Endothelial cell of umbilical vein (primary cell): ENCODE measurements at places on chromosomes 16 and 17.

DNA sequence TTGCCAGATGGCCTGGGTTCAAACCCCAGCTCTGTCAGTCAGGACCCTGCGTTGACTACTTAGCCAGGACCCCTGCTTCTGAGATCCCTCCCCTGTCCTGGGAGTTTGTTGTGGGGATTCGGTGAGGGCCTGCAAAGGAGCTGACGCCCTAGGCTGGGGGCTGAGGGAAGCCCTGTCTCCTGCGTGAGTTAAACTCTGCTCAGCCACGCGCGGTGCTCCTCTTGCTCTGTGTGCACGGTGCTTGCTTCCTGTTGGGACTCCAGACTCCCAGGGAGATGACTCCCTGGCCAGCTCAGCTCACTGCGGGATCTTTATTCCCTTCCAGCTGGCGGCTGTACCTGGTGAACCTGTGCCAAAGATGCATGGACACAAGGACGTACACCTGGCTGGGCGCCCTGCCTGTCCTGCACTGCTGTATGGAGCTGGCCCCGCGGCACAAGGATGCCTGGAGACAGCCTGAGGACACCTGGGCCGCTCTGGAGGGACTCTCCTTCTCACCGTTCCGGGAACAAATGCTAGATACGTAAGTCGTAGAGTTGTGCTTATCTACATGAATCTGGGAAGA lies 37.4 kb downstream of the RNF213 start:
- no peak for DNase-seq

- DNase-seq: no peak
These were observed 206.0 kb upstream of the CHMP6 start for GRCh38 chr17:80785477-80786178.

DNA sequence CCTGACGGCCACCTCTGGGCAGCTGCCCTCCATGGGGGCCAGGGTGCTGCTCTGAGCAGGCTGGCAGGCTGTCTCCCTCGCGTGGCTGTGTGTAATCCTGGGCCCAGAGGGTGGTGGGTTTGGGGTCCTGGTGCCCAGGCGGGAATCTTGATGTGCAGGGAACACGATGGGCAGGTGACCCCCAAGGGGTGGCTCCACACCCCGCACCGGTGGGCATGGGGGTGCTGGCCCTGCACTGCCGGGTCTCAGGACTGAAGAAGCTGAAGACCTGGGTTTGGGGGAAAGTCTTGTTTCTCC lies 8.6 kb downstream of the CHMP6 start:
- DNase-seq: no peak

DNA sequence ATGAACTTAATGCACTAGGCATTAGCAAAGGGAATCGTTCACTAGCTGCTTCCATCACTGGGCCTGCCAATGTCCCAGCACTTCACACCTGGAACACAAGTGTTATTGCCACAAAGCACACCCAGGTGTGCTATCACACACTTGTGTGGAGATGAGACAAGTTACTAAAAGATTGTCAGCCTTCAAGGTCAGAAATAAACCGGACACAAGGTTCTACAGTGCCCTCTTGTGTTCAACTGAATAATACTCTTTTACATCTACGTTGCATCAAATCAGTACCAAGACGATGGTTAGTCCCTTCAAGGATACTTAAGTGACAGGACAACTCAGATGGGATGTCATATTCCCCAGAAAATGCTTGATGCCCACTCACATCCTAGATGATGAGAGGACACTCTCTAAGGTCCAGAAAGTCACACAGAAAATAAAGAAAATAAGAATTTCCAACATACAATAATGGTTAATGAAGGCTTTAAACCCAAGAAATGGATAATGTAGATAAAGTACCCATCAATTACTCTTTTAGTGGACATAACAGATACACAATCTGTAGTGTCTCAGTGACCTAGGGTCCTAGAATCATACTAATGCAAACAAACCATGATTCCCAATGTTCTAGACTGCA lies 16.4 kb upstream of the GLG1 start:
- DNase-seq: peak; percentile 73

DNA sequence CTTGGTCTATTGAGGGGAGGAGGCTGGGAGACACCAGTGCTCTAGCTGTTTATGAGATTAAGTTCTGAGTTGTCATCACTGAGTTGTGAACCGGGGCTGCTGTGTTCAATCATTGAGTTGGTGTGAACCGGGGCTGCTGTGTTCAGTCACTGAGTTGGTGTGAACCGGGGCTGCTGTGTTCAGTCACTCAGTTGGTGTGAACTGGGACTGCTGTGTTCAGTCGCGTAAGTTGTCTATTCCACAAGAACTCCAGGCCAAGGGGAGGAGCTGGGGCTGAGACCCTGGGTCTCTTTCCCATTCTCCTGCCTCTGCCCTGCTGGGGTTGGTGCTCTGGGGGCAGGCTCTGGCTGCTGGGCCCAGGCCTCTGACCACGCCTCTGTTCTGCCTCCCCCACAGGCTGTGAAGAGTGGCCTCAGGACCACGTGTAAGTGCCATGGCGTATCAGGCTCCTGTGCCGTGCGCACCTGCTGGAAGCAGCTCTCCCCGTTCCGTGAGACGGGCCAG lies 24.5 kb downstream of the WNT9B start:
- no peak for DNase-seq

GRCh38 chr16:84739349-84740124 lies 39.7 kb downstream of the USP10 start:
- DNase-seq: no peak

- DNase-seq: no peak
These were observed 16.2 kb downstream of the LUC7L start for GRCh38 chr16:212999-213398.

DNA sequence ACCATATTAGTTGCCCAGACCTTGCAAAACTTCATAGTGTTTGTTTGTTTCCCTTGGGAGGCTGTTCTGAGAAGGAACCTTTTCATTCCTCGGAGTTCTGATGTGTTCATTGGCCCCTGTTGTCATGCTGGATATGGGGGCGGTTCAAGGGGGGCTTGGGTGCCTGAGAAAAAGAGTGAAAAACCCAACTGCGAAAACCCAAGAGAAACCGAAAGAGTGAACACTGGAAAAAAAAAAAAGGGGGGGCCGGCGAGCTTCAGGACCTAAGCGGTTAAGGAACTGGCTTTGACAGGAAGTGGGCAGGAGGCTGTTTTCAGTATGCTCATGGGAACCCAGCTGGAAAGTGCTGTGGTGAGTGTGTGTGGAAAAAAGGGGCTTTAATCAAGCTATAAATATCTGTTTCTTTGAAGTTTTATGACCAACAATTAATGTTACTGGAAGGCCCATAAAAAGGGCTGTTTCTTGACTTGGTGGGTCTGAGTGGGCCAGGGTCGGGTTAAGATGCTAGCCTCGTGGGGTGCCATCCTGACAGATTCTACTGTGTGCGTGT lies 510.7 kb downstream of the MAF start:
- no peak for DNase-seq

GRCh38 chr17:41131979-41132378 lies 8.0 kb upstream of the KRTAP4-12 start:
- DNase-seq: no peak

- no peak for DNase-seq
These were observed 61.4 kb upstream of the IRX3 start for GRCh38 chr16:54347961-54348360.

DNA sequence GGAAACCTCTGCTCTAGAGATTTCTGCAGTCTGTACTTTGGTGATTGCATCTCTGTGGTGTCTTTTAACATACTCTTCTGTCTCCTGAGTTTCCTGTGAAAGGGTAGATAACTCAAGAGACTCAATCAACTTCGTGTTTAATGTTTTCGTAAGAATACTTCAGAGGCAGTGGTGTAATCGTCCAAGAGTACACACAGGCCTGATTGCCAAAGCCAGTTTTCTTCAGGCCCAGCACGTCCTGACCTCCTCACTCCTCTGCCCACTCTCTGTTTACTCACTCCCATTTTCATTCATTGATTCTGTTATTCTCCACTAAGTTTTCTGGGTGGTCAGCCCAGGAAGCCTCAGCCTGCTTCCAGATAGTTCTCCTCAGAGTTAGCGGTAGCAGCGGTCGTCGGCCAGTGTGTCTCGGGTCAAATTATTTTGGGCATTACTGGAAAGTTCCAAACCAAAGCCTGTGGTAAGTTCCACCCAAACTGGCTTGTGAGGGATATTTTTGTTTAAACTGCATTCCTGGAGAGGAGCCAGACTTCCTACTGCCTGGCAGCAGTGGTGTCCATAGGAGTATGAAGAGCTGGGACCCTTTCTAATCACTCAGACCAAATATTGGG lies 293.2 kb downstream of the WWOX start:
- no peak for DNase-seq

- DNase-seq: no peak
These were observed 21.0 kb downstream of the ACE start for GRCh38 chr17:63497708-63498483.

DNA sequence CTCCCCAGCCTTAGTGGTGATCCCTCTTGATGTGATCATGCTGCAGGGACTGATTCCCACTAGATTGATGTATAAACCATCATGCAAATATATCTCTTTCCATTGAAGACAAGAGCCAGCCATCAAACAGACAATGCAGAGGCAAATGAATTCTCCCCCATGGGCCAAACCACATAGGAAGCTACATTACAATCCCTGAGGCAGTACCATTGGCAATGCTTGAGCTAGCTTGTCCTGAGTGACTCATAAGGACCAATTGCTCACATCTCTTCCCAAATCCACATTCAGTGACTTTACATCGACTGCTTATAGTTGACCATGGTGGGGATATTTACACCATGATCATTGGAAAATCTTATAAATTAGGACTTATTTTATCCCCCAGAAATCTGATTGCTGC lies 242.2 kb downstream of the SHISA9 start:
- no peak for DNase-seq

GRCh38 chr16:58658796-58659211 lies 25.8 kb downstream of the SLC38A7 start:
- no peak for DNase-seq

GRCh38 chr16:85250609-85251223 lies 138.4 kb upstream of the CIBAR2 start:
- DNase-seq: no peak

DNA sequence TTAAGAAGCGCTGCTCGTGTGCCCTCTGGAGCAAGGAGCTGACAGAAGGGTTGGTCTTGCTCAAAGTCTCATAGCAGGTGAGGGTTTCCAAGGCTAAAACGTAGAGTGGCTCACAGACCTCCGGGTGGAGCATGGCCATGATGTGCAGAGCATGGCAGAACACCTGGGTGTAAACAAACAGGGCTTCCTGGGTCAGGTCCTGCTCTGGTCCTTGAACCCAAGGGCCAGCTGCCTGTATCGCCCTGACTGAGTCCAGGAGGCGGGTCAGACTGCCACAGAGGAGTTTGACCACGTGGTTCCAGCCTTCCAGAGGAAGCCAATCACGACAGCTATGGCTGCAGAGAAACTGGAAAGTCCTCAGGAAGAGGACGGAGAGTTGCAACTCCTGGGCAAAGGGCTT lies 7.1 kb downstream of the GEMIN4 start:
- DNase-seq: no peak

DNA sequence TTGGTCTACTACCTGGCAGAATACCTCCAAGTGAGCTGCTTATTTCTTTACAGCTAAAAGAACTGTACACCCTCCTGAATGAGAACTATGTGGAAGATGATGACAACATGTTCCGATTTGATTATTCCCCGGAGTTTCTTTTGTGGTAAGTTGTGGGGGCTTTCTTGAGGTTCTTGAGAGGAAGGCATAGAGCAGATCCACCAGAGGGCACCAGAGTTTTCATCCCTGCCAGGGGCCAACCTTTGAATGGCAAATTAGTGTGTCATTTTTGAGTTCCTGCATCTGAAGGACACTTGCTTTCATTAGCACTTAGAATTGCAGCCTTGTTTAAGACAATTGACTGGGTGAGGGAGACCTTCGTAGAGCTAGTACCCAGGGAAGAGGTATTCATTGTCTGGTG lies 35.0 kb downstream of the NMT1 start:
- DNase-seq: peak; percentile 49

GRCh38 chr17:37017404-37017803 lies 68.7 kb downstream of the AATF start:
- no peak for DNase-seq

GRCh38 chr17:34423978-34424813 lies 61.2 kb upstream of the CCL1 start:
- no peak for DNase-seq

GRCh38 chr16:10965440-10966061 lies 21.2 kb downstream of the CLEC16A start:
- no peak for DNase-seq

DNA sequence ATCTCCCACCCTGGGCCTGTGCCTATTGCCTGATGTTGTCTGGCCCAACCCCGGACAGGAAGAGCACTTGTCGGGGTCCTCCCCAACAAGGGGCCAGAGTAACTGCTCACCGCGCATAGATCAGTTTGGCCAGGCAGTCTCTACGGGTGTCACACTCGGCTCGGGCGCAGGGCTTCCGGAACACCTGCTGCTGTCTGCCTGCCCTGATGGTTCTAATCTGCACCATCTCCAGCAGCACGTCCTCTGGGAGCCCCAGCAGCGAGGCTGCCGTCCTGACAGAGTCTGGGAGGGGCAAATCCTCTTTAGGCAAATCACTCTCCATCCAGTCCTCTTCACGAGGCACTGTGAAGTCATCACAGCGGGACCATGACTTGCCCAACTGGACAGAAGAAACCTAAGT lies 24.0 kb downstream of the MYO19 start:
- DNase-seq: no peak

GRCh38 chr17:11825572-11826209 lies 171.6 kb downstream of the ZNF18 start:
- no peak for DNase-seq
